ENCODE measurements at places on chromosomes 2 and 18.

- DNase-seq: no peak
Observed at GRCh38 chr2:121173806-121174205, 111.2 kb downstream of the TFCP2L1 start.

DNA sequence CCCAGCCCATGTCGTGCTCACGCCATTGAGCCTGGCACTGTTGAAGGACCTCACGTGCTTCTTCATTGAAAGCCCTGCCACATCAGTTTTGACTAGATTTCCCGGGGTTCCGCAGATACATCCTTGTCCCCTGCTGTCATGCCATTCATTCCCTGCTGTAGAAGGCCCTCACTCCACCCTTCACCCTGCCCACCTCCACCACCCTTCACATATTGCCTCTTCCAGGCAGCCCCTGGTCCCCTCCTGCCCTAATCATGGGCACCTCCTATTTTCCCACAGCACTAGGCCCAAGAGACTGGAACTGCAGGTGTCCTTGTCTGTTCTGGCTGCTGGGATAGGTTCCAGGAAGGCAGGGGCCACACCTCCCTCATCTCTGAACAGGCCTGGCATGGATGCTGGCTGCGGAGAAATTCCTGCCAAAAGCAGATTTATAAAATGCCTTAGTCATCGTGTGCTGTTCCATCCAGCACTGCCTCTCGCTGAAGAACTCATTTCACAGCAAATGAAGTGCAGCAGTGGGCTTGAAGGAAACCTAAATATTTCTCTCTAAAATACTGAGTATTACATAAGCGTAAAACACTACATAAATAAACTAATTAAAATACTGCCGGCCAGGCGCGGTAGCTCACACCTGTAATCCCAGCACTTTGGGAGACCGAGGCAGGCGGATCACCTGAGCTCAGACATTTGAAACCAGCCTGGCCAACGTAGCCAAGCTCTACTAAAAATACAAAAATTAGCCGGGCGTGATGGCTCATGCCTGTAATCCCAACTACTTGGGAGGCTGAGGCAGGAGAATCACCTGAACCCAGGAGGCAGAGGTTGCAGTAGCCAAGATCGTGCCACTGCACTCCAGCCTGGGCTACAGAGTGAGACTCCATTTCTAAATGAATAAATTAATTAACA, 38.4 kb downstream of the EIF4E2 start:
- DNase-seq: no peak

GRCh38 chr2:96202152-96202854, 6.3 kb downstream of the STARD7 start:
- no peak for DNase-seq

DNA sequence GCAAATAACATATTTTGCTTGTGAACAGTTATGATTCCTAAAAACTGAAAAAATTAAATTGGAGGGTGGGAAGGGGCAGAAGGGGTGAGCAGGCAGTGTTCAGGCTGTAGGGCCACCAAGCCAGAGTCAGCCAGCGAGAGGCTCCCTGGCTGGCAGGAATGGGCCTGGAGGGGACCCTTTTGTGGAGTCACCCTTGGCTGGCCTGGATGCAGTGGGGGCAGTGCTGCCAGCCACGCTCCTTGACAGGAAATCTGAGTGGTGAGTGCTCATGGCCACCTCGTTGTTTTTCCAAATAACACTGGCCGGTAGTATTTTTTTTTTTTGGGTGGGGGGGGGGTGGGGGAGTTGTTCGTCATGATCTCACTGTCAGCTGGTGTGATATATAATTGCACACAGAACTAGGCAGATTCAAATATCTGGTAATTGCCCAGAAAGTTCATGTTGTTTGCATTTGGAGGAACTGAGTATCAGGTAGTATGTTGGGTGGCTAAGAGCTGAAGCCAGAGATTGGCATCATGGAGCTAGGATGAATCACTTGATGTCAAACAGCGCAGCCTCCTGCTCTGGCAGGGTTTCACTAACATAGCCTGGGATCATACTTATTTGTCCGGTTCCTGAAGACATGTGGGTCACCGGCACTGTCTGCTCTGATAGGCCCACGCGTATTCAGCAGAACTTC, 160.0 kb downstream of the PTGR3 start:
- DNase-seq: no peak

DNA sequence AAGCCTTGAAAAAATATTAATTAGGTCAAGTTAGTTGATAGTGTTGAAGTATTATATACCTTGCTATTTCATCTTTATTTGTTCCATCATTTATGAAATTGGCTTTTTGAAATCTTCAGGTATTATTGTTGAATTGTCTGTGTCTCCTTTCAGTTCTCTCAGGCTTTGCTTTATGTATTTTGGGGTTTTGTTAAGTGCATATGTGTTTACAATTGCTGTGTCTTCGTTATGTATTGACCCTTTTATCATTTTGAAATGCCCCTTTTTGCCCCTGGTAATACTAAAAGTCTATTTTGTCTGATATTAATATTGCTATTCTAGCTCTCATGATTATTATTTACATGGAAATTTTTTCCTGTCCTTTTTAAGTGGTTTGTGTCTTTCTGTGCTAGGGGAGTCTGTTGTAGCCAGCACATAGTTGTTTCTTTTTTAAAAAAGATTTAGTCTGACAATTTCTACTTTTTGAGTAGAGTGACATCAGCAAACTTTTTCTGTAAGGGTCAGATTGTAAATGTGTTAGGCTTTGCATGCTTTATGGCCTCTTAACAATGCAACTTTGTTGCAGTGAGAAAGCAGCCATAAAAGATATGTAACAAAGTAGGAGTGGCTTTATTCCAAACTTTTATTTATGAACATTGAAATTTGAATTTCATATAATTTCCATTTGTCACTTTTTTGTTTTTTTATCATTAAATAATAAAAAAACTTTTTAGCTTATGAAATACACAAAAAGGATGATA, 19.9 kb downstream of the SOCS6 start:
- DNase-seq: no peak

DNA sequence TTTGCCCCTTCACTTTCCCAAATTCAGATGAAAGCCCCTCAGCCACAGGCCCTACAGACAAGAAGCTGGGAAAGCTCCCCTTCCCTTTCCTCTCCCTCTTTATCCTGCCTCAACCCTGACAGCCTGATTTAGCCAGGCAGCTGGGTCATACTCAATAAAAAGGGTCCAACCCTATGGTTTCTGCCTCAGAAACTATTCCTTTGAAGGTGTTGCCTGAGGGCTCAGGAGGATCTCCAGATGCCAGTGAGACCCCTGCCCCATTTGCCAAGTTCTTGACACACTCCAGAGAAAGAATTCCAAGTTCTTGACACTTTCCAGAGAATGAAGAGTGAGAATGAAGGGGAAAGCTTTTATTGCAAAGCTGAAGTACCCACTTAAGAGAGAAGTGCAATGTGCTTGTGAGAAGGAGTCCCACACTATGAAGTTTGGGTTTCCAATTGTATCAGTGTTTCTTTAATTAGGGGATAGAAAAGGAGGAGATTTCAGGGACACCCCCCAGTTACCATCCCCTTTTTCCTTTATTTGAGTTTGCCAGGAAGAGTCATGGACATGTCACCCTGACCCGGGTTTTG, 576.2 kb downstream of the METTL4 start:
- DNase-seq: peak; percentile 7

DNA sequence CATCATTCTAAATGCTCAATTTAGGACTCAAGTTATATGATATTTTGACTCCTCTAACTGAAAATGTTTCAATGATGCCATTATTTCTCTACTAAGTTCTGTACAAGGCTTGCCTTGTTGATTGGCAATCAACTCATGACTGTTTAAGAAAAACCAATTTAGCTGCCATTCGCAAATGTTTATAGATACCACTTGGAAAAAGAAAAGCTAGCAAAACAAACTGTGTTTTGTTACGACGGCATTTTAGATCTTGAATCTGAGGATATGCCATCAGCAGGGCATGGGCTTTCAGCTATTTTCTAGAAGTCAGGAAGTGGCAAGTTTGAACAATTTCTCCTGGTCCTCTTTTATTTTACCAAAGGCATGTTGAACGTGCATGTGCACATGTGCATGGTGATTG, 65.3 kb downstream of the MREG start:
- DNase-seq: no peak

- DNase-seq: no peak
Observed at GRCh38 chr2:99890568-99891427, 251.6 kb downstream of the AFF3 start.

DNA sequence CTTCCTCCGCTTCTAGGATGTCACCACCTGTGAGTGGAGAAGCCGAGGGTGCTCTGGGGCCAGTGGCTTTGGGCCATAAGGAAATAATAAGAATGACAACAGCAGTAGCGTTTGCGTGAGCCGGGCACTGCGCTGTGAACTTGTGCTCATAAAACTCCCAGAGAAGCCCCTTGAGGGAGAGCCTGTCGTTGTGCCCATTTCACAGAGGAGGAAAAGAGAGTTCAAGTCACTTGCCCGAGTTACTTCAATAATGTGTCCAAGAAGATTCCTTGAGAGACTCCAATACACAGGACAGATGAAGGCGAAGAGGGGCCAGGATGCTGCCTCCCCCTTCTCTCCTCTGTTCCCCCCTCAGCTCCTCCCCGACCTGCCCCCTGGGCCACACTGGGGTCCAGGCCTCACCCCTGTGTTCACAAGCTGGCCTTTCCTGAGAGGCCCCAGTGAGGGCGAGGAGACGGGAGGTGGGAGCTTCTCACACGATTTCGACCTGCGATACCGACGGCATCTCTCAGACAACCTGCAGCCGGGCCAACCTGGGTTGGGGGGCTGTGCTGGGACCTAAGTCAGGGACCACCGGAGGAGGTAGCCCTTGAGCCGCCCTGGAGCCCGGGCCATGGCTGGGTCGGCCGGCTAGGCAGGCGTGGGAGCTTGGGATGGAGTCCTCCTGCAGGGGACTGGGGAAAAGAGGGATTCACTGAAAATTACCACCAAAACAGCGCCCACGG, 53.5 kb upstream of the UBE2F start:
- no peak for DNase-seq
